ENCODE measurements at places on chromosomes 2 and 18.

GRCh38 chr2:36277146-36277808 lies 78.3 kb upstream of the CRIM1 start:
- DNase-seq, result peak; percentile 33

DNA sequence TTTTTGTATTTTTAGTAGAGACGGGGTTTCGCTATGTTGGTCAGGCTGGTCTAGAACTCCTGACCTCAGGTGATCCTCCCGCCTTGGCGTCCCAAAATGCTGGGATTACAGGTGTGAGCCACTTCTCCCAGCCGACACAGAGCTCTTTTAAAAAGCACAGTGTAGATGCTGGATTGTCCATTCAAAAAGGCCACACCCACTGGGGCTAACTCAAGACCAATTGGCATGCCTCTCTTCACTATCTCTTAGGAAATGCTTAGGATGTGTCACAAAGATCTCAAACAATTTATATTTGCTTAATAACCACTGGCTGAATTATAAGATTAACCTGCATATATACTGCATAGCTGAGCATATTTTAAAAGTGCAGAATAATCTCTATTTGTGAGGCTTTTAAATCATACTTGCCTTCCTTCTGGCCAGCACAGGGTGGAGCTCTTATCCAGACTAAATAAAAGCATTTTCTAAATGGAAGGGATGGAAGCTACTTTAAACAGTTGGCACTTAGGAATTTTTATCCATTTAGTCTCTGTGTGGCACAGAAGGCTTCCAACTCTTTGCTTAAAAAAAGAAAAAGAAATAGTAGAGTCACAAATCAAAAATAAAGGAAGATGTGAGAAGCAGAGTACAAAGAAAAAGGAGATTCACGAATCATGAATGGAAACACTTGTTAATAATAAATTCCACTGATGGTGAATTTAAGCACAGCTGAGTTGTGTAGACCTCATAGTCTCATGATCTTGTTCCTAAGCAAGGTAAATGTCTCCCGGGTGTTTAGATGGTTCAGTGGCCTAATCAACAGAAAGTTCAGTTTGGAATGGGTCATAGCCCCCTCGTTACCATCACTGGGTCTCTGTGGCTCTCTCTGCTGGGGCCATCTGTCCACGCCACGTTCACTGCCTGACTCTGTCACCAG lies 22.4 kb downstream of the CRYGD start:
- DNase-seq, result no peak

GRCh38 chr2:99317161-99317872 lies 16.3 kb upstream of the LYG1 start:
- DNase-seq, result no peak

DNA sequence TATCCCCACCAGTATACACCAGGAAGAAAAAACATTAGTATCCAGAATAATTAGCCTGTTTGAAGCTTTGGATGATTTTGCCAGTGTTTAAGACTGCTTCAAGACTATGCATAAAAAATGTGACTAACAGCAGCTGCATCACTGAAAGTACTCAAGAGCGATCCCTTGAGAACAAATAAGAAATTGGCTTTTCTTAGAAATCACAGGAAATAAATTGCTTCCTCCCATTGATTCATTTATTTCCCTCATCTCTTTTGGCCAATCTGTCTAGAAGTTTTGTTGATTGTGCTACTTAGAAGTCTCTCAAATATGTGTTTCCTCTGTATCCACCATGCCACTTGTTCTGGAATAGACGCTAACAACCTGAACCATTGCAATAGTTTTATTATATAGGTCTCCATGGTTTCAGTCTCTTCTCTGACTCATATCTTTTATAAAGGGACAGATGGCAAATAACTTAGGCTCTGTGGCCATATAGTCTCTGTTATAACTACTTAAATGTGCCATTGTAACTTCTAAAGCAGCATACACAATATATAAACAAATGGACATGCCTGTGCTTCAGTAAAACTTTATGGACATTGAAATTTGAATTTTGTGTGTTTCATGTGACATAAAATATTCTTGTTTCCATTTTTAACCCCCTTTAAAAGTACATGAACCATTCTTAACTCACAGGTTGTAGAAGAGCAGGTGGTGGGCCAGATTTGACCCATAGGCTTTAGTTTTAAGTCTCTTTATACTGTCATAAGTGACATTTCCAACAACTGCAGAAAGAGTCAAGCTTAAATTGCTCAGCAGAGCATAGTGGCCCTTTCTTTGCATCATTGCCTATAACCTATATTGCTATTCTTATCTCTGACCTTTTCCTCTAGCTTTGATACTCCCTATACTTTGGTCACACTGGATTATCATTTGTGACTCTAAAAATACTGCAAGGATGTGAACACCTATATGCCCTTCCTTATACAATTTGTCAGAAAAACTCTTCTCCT lies 123.9 kb downstream of the MC4R start:
- DNase-seq, result no peak

DNA sequence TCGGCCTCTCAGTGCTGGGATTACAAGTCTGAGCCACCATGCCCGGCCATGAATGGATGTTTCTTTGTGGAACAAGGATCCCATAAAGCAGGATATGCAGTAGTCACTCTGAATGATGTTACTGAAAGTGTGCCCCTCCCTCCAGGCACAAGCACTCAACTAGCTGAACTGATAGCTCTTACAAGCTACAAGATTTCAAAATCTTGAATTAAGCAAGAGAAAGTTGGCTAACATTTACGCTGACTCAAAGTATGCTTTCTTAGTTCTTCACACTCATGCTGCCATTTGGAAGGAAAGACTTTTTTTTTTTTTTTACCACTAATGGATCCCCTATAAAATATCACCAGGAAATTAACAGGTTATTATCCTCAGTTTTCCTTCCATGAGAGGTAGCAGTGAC lies 549.0 kb upstream of the PKDCC start:
- DNase-seq, result no peak

GRCh38 chr18:35409911-35410310 lies 32.8 kb upstream of the ZNF396 start:
- no peak for DNase-seq

- no peak for DNase-seq
Measured at GRCh38 chr2:240043279-240043989, 9.9 kb downstream of the OR6B3 start.

Measured in activated CD4-positive, alpha-beta T cell treated with anti-CD3 and anti-CD28 coated beads, Interleukin-2, amount 50 U/mL, for 24 hours (primary cell).